ENCODE measurements at places on chromosomes 12 and 14. TPM values are rescaled to one million over a fixed set of nuclear protein-coding genes. Genes with fewer than 3 reads are reported as not detected.
A peak's percentile ranks its signal among the peaks of the same experiment; 100 is the strongest.

TMPRSS12 gene
- total RNA-seq = not detected

- no peaks in the 10 kb centered on the region for H3K27me3 ChIP-seq
- DNase-seq = no peak
- no peak overlapping the region for H3K4me3 ChIP-seq
- peaks cover 6% of the 10 kb centered on the region for H3K36me3 ChIP-seq
- H3K27ac ChIP-seq = no peak overlapping the region
These were observed 10.4 kb upstream of the HEATR5A start for GRCh38 chr14:31430634-31431264.

PLEKHD1 gene
- 0.08 TPM for total RNA-seq

CLEC4A gene
- total RNA-seq = 1.5 TPM

GRCh38 chr14:50311337-50311971 is 575 bp downstream of the L2HGDH start:
- peak overlapping the region; percentile 89 for H3K4me3 ChIP-seq
- H3K4me1 ChIP-seq = peaks cover 27% of the 10 kb centered on the region
- peaks cover 12% of the 10 kb centered on the region for H3K36me3 ChIP-seq
- peak overlapping the region; percentile 67 for H3K27ac ChIP-seq
- H3K27me3 ChIP-seq = no peaks in the 10 kb centered on the region

GRCh38 chr12:52243856-52244614 is 11.0 kb downstream of the KRT7 start:
- H3K4me1 ChIP-seq = peaks cover 67% of the 10 kb centered on the region
- H3K27me3 ChIP-seq = no peaks in the 10 kb centered on the region
- no peaks in the 10 kb centered on the region for H3K36me3 ChIP-seq
- peak overlapping the region; percentile 95 for H3K27ac ChIP-seq
- DNase-seq = peak; percentile 89
- peak overlapping the region; percentile 20 for H3K4me3 ChIP-seq

FGF23 gene
- total RNA-seq = not detected

LBHD2 gene
- not detected for total RNA-seq

ADGRD1 gene
- 1.0 TPM for total RNA-seq

- H3K4me1 ChIP-seq = peaks cover 2% of the 10 kb centered on the region
- no peak for DNase-seq
- H3K36me3 ChIP-seq = no peaks in the 10 kb centered on the region
- no peak overlapping the region for H3K27ac ChIP-seq
- H3K4me3 ChIP-seq = no peak overlapping the region
- H3K27me3 ChIP-seq = peaks cover 55% of the 10 kb centered on the region
These were observed 12.6 kb upstream of the OR10P1 start for GRCh38 chr12:55624056-55624455.

CLEC2A gene
- not detected for total RNA-seq

GRCh38 chr12:62659453-62660295 is 193.0 kb downstream of the MON2 start:
- peaks cover 73% of the 10 kb centered on the region for H3K36me3 ChIP-seq
- no peak for DNase-seq
- peaks cover 16% of the 10 kb centered on the region for H3K4me1 ChIP-seq
- no peak overlapping the region for H3K4me3 ChIP-seq
- no peak overlapping the region for H3K27ac ChIP-seq

DNA sequence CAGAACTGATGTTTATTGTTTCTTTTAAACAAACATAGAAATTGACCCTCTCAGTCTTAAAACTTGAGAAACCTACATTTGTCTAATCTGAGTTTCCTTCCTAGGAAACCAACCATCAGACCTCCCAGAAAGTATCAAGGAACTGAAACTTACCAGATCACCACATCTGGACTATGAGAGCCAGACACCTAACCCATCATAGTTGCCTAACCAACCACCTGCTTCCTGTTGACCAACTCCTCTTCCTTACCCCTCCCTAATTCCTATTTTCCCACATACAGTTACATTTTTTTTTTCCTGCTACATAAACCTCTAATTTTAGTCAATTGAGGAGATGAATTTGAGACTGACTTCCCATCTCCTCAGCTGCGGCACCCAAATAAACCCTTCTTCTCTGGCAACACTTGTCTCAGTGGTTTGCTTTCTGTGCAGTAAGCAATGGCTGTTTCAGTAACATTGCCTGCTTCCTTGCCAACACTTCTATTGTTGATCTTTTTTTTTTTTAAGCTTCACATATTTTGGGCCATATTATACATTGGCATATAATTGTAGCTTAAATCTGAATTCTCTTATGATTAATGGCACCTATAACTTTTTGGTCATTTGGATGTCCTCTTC is 34.3 kb downstream of the KLRD1 start:
- H3K4me3 ChIP-seq = no peak overlapping the region
- no peaks in the 10 kb centered on the region for H3K36me3 ChIP-seq
- no peaks in the 10 kb centered on the region for H3K27me3 ChIP-seq
- DNase-seq = no peak

- no peak overlapping the region for H3K27ac ChIP-seq
- no peak for DNase-seq
- H3K27me3 ChIP-seq = peaks cover 9% of the 10 kb centered on the region
- H3K4me1 ChIP-seq = peaks cover under 1% of the 10 kb centered on the region
- H3K36me3 ChIP-seq = no peaks in the 10 kb centered on the region
These were observed 51.6 kb upstream of the ABCC9 start for GRCh38 chr12:21992823-21993222.

KRT6C gene
- total RNA-seq = not detected

- H3K36me3 ChIP-seq = no peaks in the 10 kb centered on the region
- DNase-seq = no peak
- no peak overlapping the region for H3K4me3 ChIP-seq
- H3K4me1 ChIP-seq = peaks cover 14% of the 10 kb centered on the region
- H3K27ac ChIP-seq = no peak overlapping the region
These were observed 463.2 kb upstream of the MGAT4C start for GRCh38 chr12:86719381-86719780.

NID2 gene
- 58.5 TPM for total RNA-seq

PKP2 gene
- total RNA-seq = 2.1 TPM

GRCh38 chr12:32502693-32503502 is 103.5 kb downstream of the FGD4 start:
- no peak for DNase-seq
- H3K4me3 ChIP-seq = no peak overlapping the region
- H3K27ac ChIP-seq = no peak overlapping the region
- H3K36me3 ChIP-seq = no peaks in the 10 kb centered on the region

DNA sequence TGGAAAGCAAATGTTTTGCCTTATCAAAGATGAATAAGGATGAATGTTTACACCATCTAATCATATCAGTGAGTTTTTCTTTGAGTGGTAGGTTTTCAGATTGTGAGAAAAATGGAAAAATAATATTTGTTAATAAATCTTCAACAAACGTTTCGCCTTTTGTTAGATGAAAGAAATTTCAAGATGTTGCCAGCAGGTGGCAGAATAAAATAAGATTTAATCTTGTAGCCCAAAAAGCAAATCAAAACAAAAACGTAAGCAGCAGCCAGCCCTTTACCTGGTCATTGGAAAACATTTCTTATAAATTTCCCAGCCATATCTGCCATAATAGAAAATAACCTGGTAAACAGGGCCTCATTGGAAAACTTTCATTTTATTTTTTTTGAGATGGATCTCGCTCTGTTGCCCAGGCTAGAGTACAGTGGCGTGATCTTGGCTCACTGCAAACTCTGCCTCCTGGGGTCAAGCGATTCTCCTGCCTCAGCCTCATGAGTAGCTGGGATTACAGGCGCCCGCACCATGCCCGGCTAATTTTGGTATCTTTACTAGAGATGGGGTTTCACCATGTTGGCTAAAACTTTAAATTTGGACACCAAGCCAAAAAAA is 15.4 kb upstream of the TMEM120B start:
- DNase-seq = no peak
- no peaks in the 10 kb centered on the region for H3K4me1 ChIP-seq
- peaks cover 8% of the 10 kb centered on the region for H3K27me3 ChIP-seq
- no peak overlapping the region for H3K4me3 ChIP-seq

CDCA3 gene
- total RNA-seq = 8.0 TPM

ALDH1L2 gene
- 85.5 TPM for total RNA-seq

MIP gene
- not detected for total RNA-seq

DNA sequence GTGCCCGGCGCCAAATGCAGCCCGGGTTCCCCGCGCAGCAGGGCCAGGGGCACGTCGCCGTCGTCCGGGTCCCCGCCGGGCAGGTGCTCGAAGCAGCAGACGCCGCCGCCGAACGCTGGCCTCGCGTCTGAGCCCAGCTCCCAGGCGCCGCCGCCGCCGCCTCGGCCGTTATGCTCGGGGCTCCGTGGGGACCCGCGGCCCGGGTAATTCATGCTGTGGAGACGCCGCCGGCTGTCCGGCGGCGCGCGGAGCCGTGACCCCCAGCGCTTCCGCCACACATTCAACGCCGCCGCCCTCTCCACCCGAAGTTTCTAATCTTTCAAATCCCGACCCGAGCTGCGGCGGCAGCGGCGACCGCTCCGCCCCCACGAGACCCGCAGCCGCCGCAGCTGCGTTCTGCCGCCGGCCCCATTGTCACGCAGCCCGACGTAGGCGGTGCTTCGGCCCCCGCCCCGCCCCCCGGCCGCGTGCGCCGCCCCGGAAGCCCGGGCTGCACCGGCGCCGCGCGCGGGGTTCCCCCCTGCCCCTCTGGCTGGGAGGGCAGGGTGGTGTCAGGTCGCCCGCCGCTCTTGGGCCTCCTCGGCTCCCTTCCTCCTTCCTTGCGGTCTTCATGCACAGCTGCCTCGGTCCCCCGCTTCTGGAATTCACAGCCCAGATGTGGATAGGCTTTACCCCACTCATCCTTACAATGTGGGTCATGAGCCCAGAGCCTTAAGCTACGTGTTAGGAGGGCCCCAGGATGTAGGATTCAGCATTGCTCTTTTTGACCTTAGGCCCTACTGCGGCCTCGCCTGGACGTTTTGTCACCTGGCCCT is at the start of gene DDHD1:
Gene DDHD1, minus strand, starts transcription at position 437 of the 815 bp plus-strand sequence. Its CDS starts 225 bp downstream, at position 212.
- H3K27me3 ChIP-seq = no peaks in the 10 kb centered on the region
- H3K4me1 ChIP-seq = peaks cover 19% of the 10 kb centered on the region
- DNase-seq = peak; percentile 88
- H3K4me3 ChIP-seq = peak within 1 kb of the TSS; percentile 97
- peak within 1 kb of the TSS; percentile 73 for H3K27ac ChIP-seq

ALDH2 gene
- 69.1 TPM for total RNA-seq

GRCh38 chr14:89227496-89227836 is 189.6 kb downstream of the FOXN3 start:
- DNase-seq = no peak
- no peak overlapping the region for H3K4me3 ChIP-seq
- no peak overlapping the region for H3K27ac ChIP-seq
- no peaks in the 10 kb centered on the region for H3K27me3 ChIP-seq

DNA sequence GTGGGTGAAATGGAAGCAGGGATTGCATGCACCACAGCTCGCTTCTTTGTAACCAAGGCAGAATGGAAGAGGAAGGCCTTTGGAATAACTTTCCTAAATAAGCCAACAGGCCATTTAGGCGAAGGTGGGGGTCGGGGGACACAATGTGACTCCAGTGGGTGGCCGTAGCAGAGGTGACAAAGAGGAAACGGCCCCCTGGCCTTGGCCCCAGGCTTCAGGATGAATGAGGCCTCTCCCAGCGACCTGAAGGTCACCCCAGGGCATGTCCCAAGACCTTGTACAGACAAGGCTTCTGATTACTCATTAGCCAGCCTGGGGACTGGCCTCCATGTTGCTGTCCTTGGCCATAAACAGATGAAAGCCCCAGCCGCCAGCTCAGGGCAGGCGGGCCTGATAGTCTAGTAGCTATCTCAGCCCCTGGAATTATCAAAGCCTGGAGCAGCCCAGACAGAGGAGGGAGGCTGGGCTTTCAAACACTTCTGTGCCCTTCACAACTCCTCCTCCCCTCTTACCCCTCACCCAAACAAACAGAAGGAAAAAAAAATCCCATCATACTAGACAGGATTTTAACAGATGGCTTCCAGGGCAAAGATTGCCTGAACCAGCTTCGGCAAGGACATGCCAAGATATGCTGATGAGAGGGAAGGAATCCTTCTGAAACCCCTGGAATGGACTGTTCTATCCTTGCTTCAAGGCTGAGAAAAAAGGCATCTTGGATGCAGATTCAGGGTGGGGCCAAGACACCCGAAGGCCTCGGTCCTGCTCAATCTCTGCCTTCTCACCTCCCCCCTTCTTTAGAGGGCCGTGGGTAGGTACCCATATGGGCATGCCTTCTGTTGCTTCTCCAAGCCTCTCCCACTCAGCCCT is 142.3 kb upstream of the PARP11 start:
- no peak overlapping the region for H3K4me3 ChIP-seq
- no peaks in the 10 kb centered on the region for H3K4me1 ChIP-seq

DNA sequence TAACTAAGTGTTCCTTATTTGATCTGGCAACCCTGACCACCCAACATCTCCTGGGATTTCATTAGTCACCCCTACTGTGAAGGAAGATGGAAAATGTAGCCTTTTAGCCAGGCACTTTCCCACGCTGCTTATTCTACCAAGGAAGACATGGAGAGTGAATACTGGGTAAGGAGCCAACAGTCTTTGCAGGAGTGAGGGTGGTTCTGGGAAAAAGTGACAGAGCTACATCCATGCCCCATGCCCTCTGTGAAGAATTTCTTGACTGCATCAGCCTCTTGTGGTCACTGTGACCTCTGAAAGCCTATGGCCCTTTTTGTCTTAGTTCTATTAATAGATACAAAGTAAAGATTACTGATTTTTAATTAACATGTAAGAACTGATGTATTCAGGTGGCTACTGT is 196.0 kb upstream of the EEA1 start:
- no peaks in the 10 kb centered on the region for H3K27me3 ChIP-seq
- no peaks in the 10 kb centered on the region for H3K36me3 ChIP-seq
- DNase-seq = no peak
- H3K4me3 ChIP-seq = no peak overlapping the region
- H3K27ac ChIP-seq = no peak overlapping the region

NEUROD4 gene
- total RNA-seq = not detected

- H3K27ac ChIP-seq = no peak overlapping the region
- H3K36me3 ChIP-seq = peaks cover 2% of the 10 kb centered on the region
- H3K4me3 ChIP-seq = peak overlapping the region; percentile 40
- H3K27me3 ChIP-seq = no peaks in the 10 kb centered on the region
These were observed 1.8 kb downstream of the USP15 start for GRCh38 chr12:62261876-62262517.

- H3K27me3 ChIP-seq = no peaks in the 10 kb centered on the region
- H3K4me1 ChIP-seq = peaks cover 68% of the 10 kb centered on the region
- H3K4me3 ChIP-seq = no peak overlapping the region
- DNase-seq = no peak
- H3K36me3 ChIP-seq = peaks cover 25% of the 10 kb centered on the region
These were observed 69.6 kb upstream of the SLCO1C1 start for GRCh38 chr12:20625531-20625930.

GYS2 gene
- not detected for total RNA-seq

- H3K4me1 ChIP-seq = no peaks in the 10 kb centered on the region
- H3K27me3 ChIP-seq = peaks cover 18% of the 10 kb centered on the region
- no peaks in the 10 kb centered on the region for H3K36me3 ChIP-seq
- H3K4me3 ChIP-seq = no peak overlapping the region
These were observed 17.7 kb upstream of the HNF1A start for GRCh38 chr12:120960657-120961056.

- H3K27ac ChIP-seq = no peak overlapping the region
- no peaks in the 10 kb centered on the region for H3K36me3 ChIP-seq
- peaks cover 22% of the 10 kb centered on the region for H3K27me3 ChIP-seq
- no peaks in the 10 kb centered on the region for H3K4me1 ChIP-seq
- DNase-seq = no peak
These were observed 52.2 kb upstream of the PLBD1 start for GRCh38 chr12:14619741-14620501.

SIX1 gene
- total RNA-seq = 339 TPM

TBX3 gene
- 0.91 TPM for total RNA-seq

GRCh38 chr12:46357438-46358324 is 14.9 kb downstream of the SLC38A2 start:
- H3K36me3 ChIP-seq = peaks cover 38% of the 10 kb centered on the region
- peaks cover 24% of the 10 kb centered on the region for H3K4me1 ChIP-seq
- peak overlapping the region; percentile 64 for H3K27ac ChIP-seq

Measured in osteocyte (in vitro differentiated cells).